Neural progenitor cell (in vitro differentiated cells): ENCODE measurements at places on chromosomes 5 and 9. TPM values are rescaled to one million over a fixed set of nuclear protein-coding genes. Genes with fewer than 3 reads are reported as not detected.

DNA sequence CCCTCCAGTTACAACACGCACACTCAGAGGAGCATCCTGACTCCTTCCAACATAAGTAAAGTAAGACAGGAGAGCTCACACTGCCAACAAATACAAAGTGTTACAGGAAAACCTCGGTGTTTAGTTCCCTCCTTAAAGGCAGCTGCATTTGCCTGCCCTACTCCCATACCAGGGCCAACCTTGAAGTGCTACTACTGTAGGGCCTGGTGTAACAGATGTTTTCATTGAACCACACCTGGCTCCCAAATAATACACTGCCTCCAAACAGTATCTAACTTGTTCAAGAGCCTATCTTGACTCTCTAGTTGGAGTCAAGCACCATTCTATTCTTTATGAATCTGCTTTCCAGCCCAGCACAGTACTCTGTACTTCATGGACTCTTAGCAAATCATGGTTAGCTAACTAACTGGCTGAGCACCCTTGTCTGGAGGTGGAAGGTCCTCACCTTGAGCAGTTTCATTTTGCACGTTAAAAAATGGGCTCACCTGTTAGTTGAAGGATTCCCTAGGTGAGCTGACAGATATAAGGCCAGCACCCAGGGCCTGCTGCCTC is 34.6 kb downstream of the TTC39B start:
- no peak for DNase-seq

DNA sequence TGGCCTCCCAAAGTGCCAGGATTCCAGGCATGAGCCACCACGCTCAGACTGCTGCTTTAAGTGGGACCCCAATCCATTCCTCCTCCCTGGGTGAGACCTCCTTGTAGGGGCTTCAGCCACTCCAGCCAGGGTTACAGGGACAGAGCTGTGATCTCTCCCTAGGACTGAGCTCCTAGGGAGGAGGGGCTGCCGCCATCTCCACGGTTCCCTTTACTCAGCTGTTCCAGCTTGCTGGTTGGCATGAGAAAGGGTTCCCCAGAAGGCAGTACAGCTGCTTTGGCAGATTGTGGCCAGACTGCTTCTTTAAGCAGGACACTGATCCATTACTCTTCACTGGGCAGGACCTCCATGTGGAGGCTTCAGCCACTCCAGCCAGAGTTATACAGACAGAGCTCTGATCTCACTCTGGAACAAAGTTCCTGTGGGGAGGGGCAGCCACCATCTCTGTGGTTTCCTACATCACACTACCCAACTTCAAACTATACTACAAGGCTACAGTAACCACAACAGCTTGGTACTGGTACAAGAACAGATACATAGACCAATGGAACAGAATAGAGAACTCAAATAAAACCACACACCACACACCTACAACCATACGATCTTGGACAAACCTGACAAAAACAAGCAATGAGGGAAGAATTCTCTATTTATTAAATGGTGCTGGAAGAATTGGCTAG is 7.2 kb downstream of the INSL6 start:
- no peak for DNase-seq

SH3TC2 gene
- total RNA-seq: 0.12 and 0.69 TPM in 2 replicates

C9orf153 gene
- total RNA-seq: 0.25 TPM in 1 of 2 replicates, not detected in the other

FNIP1 gene
- total RNA-seq: 26.0 and 44.4 TPM in 2 replicates

- no peak for DNase-seq
Measured at GRCh38 chr5:143836161-143836725, 24.3 kb downstream of the HMHB1 start.

PAEP gene
- total RNA-seq: not detected in 2 replicates

PTGDS gene
- not detected in 2 replicates for total RNA-seq

GRCh38 chr5:124990723-124991122 is 244.3 kb upstream of the ZNF608 start:
- no peak for DNase-seq

SPATA6L gene
- 0.99 TPM in 1 of 2 replicates, not detected in the other for total RNA-seq

- DNase-seq: peak; percentile 38
Measured at GRCh38 chr5:40124367-40124766, 555.3 kb upstream of the PTGER4 start.

DNA sequence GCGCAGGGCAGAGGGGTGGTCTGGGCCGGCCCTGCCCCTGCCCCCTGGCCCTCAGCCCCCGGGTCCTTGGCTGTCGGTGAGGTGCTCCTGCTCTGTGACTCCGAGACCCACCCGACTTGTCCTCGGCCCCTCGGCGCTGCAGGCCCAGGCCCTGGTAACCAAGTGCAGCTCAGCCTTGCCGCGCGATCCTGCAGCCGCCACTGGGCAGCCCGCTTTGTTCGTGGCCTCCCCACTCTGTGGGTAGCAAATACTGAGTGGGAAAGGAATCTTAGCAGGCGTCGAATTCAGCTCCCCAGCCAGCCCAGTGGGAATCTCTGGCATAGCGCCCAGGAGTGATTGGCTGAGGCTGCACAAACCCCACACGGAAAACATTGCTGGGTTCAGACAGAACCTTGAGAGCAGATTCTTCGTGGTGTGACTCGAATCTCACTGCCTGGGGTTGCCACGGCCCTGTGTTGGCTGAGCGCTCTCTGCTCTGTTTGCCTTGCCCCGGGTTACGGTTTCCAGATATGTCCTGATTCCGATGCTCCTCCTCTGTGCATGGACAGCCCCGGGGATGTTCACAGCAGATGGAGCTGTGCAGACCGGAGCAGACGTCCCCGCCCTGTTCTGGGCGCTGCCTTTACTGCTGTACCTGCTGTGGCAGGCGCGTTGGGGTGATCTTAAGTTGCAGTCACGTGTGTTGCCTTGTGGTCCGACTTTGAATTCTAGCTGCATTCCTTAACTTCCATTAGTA is 13.4 kb upstream of the EXOC3 start:
- DNase-seq: no peak

TMC1 gene
- not detected in 2 replicates for total RNA-seq

DNAJC18 gene
- 13.7 and 21.7 TPM in 2 replicates for total RNA-seq

CDH6 gene
- 17.9 and 18.0 TPM in 2 replicates for total RNA-seq

- peak; percentile 20 for DNase-seq
Measured at GRCh38 chr5:109705596-109705995, 15.9 kb downstream of the MAN2A1 start.

NRARP gene
- 20.7 and 25.2 TPM in 2 replicates for total RNA-seq

TMEM215 gene
- not detected in 2 replicates for total RNA-seq

TRAPPC13 gene
- 32.6 and 53.1 TPM in 2 replicates for total RNA-seq

- no peak for DNase-seq
Measured at GRCh38 chr9:96006296-96006879, 130.9 kb downstream of the ERCC6L2 start.

- DNase-seq: peak; percentile 93
Measured at GRCh38 chr5:38809388-38810359, 36.1 kb upstream of the OSMR start.

GRCh38 chr5:159552751-159553150 is 222.5 kb upstream of the IL12B start:
- DNase-seq: peak; percentile 6

DNA sequence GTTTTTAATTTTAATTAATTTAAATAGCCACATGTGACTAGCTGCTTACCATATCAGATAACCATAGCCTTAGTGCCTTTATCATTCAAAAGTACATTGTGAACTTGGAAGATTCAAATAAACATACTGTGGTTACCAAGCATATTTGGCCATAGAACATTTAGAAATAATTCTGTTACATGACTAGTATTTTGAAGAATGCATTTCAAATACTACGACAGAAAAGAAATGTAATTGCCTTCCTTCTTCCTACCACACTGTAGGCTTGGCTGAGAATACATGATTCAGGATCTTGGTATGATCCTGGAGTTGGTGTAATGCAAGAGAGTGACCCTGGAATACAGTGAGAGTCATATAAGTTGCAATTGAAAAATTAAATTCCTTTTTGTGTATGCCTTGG is 109.7 kb upstream of the PCA3 start:
- no peak for DNase-seq

GRCh38 chr9:127049581-127049980 is 72.9 kb downstream of the ANGPTL2 start:
- DNase-seq: no peak

DNA sequence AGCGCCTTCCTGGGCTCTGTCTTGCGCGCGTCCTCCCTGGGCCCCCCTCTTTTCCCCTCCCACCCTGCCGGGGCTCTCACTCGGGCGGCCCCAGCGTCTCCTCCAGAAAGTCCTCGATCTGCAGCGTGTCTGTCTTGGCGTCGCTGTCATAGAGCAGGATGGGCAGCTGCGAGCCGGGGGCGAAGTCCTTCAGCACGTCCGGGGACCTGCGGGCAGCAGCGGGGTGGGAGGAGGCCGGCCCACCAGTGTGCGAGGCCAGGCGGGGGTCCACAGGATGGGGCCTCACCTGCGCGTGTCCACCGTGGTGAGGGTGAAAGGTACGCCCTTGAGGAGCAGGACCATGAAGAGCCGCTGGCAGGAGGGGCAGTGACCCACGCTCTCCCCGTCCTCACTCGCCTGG is 1.0 kb downstream of the CLIC3 start:
- DNase-seq: no peak

SLC22A4 gene
- total RNA-seq: 0.06 and 0.09 TPM in 2 replicates

DNA sequence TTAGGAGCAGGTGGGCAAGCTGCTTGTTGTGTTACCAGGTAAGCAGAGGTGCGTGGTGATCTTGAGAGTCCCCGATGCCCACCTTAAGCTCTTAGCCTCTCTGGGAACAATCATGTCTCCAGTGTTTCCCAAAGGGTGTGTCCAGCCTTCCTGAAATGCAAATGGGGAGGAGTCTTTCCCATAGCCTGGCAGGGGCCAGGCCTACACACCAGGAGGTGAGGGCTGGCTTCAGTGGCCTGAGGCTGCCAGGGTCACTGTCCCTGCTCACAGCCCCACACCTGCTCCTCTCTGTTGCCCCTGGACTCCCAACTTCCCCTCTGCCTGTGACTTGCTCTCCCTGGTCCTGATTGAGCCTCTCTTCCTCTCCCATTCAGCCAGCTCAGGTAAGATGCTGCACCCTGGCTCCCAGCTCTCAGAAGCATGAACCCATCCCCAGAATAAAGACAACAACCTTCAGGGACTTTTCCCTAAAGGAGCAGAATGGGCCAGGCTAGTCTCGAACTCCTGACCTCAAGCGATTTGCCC is 65.7 kb upstream of the PHYKPL start:
- DNase-seq: no peak

CCDC180 gene
- 2.9 and 6.3 TPM in 2 replicates for total RNA-seq

PPP1R26 gene
- 23.0 and 48.7 TPM in 2 replicates for total RNA-seq

PCDH1 gene
- total RNA-seq: 24.8 and 48.4 TPM in 2 replicates

DNA sequence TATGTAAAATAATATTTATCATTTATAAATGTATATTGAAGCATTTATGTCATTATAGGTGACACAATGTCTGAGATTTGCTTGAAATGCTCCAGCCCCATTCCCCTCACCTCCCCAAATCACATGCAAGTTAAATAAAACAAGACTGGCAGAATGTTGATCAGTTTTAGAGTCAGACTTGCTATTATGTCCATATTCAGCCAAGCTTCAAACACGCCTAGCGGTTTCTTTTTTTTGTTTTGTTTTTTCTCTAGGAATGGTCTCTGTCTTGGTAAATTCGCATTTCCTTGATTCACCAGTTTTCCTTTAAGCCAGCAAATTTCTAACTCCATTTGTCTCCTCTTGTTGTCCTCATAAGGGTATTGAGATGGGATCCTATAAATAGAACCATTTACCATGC is 153.0 kb upstream of the HMHB1 start:
- DNase-seq: no peak

- no peak for DNase-seq
Measured at GRCh38 chr9:75788006-75788634, 102.4 kb upstream of the PCSK5 start.

AFAP1L1 gene
- total RNA-seq: 0.34 and 0.36 TPM in 2 replicates

IFNK gene
- total RNA-seq: not detected in 2 replicates

GRCh38 chr5:77935506-77936364 is 159.6 kb upstream of the TBCA start:
- DNase-seq: no peak

SLC1A1 gene
- total RNA-seq: 12.5 and 16.2 TPM in 2 replicates

- DNase-seq: no peak
Measured at GRCh38 chr5:170846416-170846815, 15.4 kb upstream of the RANBP17 start.

DNA sequence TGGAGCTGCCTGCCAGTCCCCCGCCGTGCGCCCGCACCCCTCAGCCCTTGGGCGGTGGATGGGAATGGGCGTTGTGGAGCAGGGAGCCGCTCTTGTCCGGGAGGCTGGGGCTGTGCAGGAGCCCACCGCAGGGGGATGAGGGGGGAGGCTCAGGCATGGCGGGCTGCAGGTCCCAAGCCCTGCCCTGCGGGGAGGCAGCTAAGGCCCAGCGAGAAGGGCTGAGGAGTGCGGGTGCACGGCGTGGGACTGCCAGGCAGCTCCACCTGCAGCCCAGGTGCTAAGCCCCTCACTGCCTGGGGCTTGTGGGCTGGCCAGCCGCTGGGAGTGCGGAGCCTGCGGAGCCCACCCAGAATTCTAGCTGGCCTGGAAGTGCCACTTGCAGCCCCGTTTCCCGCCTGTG is 991.7 kb upstream of the ARRDC3 start:
- DNase-seq: no peak

DNA sequence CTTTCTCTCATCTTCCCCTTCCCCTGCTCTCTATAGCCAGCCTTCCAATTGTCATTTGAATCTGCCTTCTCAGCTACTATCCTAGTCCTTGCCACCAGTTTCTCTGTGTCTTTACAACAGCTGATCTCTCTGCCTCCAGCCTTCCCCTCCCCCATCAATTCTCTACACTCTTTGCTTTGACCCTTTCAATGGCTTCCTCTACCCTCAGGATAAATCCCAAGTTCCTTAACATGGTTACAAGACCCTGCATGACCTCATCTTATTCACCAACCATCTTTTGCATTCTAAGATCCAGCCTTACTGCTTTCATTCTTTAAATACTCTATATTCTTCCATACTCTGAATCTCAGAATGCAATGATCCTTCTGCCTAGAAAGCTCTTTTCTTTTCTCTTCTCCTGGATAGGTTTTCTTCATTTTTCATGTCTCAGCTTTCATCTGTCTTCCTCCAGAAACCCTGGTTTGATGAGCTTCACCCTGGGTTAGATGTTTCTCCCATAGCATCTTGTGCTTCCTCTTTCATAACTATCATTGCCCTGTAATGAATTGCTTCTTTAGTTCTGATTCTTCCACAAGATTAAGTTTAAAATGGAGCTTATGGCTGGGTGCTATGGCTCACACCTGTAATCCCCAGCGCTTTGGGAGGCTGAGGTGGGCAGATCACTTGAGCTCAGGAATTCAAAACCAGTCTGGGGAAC is 58.6 kb upstream of the ZSWIM6 start:
- DNase-seq: peak; percentile 11

POU5F2 gene
- 0.93 and 1.0 TPM in 2 replicates for total RNA-seq

GRCh38 chr5:164336906-164337305 is 831.5 kb downstream of the MAT2B start:
- no peak for DNase-seq

BTNL8 gene
- total RNA-seq: 0.22 and 0.34 TPM in 2 replicates

C5orf58 gene
- not detected in 2 replicates for total RNA-seq
